Esophagus muscularis mucosa (tissue), 4 donors: ENCODE measurements at places on chromosomes 1 and 21. TPM values are rescaled to one million over a fixed set of nuclear protein-coding genes. Genes with fewer than 3 reads are reported as not detected.

The LGR6 gene
- 0.78 TPM for total RNA-seq

The FCRL5 gene
- 0.50 TPM for total RNA-seq

DNA sequence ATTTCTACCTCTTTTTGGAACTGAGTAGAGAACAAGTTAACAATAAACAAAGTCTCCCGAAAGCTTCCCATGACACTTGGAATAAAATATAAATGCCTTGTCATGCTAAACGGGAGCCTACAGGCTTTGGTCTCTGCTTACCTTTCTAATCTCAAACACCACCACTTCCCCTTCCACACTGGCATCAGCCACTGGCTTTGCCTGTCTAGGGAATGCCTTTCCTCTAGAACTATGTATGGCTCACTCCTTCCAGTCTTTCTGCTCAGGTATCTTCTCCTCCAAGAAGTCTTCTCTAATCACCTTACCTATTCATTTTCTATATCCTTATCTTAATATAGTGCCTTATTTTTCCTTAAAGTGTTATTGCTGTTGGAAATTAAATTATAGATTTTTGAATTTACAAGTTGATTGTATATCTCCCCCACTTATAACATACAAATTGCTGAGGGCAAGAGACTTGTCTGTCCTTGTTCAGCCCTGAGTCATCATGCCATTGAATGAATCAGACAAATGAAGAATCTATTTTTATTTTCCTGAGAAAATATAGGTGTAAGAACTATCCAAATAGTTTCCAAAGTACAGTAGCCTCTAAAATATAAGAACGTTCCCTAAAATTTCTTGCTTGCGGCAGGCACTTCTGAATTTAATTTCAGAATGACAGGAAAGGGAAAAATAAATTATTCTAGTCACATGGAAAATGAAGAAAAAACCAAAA lies 119.2 kb downstream of the TM2D1 start:
- peak; percentile 7 for DNase-seq

DNA sequence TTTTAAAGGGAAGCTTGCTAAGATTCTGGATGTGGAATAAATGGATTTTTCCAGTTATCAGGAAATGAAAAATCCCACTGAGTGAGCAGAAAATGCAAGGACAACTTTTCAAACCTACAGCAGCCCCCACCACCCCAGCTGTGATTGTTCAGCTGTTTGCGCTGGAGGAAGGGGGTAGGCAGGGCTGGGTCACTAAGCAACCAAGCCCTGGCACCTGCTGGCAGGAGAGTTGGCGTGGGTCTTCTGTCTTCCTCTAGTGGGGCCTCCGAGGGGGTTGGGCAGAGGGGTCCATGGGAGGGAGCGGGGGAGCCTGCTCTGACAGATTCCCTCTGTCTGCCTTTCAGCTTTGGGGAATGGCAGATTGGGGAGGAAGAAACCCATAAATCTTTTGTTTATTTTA lies 45.3 kb downstream of the EIF2D start:
- no peak for DNase-seq

DNA sequence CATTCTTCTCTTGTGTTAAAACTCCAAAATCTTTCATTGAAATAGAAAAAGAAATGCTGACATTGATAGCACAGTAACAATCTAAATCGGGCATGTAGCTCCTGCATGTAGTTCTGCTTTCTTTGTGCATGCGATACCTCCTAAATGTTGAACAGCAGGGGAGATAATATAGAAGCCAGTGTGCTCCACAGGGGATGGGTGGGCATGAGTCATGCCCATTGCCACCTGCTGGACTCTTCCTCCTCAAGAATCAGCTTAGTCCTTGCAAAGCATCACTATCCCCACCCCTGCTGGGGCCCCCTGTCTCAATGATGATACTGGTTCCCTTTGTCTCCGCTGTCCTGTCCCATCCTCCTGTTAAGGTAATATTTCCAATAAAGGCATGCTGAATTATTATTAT lies 203.0 kb downstream of the RWDD3 start:
- no peak for DNase-seq

- no peak for DNase-seq
Measured at GRCh38 chr1:151157067-151157531, 650 bp downstream of the TNFAIP8L2 start.

DNA sequence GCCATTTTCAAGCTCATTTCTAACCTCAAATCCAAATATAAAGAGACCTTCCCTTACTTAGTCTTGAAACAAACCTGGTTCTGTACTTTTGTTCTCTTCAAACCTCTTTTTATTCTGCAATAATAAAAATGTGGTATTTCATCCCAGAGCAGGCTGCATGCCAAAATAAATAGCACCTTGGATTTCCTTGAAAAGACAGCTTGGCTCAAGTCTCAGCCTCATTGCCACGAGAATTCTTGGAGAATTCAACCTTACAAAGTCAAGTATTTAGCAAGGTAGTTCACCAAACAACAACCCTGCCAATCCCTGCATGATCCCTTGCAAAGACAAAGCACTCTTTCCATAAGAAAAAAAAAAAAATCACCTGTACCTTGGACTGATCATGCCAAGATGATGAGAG lies 33.8 kb downstream of the KANK4 start:
- DNase-seq = no peak
